ENCODE measurements at places on chromosomes 12 and 14. TPM values are rescaled to one million over a fixed set of nuclear protein-coding genes. Genes with fewer than 3 reads are reported as not detected.

GRCh38 chr12:29818916-29819623 lies 35.3 kb upstream of the TMTC1 start:
- peak; percentile 55 for DNase-seq

- peak; percentile 49 for DNase-seq
Measured at GRCh38 chr14:61569812-61570548, 125.3 kb upstream of the HIF1A start.

DNA sequence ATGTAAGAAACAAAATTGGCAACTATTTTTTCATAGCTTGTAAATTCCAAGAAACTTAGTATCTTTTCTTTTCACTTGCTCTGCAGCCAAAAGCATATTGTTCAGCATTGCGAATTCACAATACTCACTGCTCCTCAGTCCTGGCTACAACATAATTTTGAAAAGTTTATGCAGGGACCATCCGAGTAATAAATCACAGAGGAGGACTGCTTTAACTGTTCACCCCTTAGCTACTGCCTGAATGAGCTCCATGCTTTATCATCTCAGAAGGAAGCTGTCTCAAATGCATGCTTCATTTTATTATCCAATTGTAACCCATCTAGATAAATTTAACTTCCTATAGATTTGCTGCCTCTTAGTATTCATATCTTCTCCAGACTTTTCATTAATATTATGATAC lies 827.8 kb downstream of the DIO2 start:
- DNase-seq: no peak

DNA sequence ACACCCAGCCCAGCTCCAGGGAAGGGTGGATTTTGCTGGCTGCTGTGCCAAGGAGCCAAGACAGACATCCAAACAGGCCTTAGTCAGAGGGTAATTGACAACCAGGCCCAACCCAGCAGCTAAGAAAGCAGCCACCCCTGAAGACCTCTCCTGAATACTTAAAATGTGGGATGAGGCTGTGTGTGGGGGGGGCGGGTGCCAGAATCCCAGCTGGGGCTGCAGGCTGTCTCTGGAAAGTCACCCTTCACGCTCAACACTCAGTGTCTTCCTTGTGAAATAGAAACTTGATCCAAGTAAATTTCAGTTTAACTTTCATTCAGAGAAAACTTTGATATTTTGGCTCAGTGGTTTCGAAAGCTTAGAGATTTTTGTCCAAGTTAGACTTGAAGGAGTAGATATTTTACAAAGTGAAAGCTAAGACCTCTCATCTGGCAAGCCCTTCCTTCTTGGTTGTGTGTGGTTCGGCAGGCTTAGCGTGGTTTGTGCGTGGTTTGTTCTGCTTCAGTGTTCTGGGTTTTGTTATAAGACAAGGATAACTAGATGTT lies 5.1 kb downstream of the PAPLN start:
- no peak for DNase-seq

GRCh38 chr14:20555845-20556244 lies 5.0 kb downstream of the RNASE9 start:
- no peak for DNase-seq

DNA sequence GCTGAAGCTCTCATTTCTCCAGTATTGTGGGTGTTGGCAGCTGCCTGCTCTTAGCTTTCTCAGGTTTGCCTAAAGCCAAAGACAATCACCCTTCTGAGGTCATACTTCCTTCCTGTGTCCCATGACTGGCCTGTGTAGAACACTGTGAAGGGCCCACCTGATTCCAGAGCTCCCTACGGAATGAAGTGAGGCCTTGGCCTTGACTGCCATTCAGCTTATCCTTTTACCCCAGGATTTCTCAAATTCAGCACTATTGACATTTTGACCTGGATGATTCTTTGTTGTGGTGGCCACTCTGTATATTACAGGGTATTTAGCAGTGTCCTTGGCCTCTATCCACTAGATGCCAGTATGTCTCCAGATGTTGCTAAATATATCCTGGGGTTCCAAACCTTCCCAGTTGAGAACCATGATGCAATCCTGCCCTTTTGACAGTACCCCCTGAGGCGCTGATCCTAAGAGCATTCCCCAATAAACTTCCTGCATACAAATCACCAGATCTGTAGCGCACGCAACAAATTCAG lies 112.3 kb upstream of the KRR1 start:
- no peak for DNase-seq

- DNase-seq: no peak
Measured at GRCh38 chr12:10279937-10280336, 27.7 kb upstream of the KLRD1 start.

DNA sequence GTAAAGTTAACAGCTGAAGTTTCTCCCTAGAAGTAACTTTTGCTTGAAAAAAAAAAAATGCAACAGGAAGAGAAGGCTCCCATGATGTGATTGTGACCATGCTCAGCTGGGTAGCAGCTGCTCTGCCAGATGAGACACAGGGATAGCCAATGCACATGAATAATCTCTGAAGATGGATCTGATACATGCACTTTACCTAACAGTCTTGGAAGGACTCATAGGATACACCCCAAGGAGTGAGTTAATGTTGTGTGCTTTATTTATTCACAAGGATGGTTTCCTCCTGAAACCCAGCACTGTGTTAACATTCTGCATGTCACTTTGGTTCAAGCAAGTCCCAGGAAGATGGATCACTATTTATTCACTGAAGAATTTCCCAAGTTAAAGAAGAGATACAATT lies 46.5 kb downstream of the NDUFA12 start:
- DNase-seq: no peak

DNA sequence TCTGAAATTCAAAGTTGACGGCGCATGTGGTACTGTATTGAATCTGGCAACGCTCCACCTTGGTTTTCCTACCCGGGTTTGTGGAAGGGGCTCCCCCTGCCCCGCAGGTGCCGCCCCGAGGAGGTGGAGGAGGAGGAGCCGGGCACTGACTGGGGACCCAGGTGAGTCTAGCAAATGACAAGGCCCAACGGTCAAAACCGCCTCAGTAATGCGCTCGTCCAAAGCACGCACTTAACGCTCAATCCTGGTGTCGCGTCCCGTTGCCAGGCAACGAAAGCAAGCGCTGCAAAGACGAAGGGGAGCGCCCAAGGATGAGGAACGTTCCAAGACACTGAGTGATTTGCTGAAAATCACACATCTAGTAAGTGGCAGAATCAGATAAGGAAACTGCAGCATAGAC lies 24.0 kb upstream of the CLEC4E start:
- DNase-seq: no peak

GRCh38 chr14:62381311-62382070 lies 619.3 kb downstream of the SNAPC1 start:
- DNase-seq: no peak

DNA sequence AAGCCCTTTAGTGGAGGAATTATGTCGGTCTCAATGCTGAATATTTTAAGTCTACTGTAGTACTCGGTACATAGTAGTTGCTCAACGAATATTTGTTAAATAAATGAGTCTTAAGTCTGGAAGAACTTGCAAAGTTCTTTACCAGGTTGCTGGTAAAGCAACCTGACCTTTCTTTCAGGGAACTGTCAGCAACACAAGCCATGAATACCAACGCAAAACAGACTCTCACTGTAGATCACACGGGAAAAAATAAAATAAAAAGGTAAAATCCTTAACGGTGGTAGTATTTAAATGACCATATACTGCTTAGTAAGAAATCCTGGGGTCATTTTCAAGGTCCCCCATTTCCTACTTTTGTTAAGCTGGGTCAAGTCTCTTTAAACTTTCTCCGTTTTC lies 447 bp upstream of the NUBPL start:
- DNase-seq: no peak

DNA sequence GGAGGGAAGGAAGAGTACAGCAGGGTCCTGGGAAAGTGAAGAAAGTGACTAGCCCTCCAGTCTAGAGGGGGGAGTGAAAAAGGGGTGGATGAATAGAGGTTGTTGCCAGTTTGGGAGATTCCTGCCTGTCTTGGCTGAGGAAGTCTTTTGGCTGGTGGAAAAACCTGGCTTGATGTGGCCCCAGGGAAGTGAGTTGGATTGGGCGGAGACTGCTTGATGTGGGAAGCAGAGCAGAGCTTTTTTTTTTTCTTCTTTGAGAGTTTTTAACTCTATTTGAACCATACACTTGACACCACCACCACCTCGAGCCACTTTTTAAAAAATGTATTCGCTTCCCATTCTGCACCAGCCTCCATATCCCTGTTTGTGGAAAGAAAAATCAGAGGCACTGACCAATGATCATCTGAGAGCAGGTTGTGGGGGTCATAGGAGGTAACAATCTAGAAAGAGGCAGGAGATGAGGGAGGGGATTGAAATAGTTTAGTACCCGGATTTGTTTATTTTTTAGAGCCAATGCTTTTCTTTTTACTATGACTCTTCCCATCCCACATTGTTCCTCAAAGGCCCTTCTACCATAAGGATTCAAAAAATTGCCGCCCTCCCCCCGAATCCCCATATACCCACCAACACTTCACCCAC lies 690 bp upstream of the DTX3 start:
- peak; percentile 84 for DNase-seq

- no peak for DNase-seq
Measured at GRCh38 chr12:91113621-91114020, 2.3 kb upstream of the LUM start.

Gene KCNA1
- not detected for total RNA-seq

Gene ARMH4
- total RNA-seq: 7.7 TPM

Gene HOXC11
- not detected for total RNA-seq

Data from heart right ventricle (tissue), 16 donors.